Foreskin keratinocyte (primary cell): ENCODE measurements at places on chromosomes 2 and 18.
A peak's percentile ranks its signal among the peaks of the same experiment; 100 is the strongest.

DNA sequence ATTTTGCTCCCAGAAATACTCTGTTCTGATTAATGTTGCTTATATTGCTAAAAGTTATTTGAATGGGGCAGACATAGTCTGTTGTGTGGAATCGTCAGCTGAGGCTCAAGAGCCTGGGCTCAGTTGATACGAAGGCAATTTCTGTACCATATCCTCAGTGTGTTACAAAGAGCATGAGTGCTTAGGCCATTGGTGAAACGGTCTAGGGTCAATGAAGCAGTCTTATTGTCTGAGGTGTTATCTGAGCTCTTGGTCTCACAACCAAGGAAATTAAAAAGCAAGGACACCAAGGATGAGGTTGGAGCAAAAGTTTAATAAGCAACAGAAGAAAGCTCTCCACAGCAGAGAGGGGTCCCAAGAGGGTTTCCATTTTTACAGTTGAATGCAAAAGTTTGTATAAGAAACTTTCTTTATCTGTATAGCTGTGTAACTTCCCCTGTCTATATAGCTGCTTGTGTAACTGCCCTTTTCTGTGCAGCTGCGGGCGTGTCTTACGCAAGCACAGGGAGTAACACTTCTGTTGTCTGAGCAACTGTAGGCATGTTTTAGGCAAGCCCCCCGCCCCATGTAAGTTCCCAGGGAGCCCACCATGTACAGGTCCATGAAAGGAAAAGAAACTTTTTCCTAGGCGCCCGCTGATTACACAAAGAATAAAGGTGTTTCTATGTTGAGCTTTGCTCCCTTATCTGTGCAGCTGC is 40.6 kb upstream of the DSC1 start:
- no peak for DNase-seq

DNA sequence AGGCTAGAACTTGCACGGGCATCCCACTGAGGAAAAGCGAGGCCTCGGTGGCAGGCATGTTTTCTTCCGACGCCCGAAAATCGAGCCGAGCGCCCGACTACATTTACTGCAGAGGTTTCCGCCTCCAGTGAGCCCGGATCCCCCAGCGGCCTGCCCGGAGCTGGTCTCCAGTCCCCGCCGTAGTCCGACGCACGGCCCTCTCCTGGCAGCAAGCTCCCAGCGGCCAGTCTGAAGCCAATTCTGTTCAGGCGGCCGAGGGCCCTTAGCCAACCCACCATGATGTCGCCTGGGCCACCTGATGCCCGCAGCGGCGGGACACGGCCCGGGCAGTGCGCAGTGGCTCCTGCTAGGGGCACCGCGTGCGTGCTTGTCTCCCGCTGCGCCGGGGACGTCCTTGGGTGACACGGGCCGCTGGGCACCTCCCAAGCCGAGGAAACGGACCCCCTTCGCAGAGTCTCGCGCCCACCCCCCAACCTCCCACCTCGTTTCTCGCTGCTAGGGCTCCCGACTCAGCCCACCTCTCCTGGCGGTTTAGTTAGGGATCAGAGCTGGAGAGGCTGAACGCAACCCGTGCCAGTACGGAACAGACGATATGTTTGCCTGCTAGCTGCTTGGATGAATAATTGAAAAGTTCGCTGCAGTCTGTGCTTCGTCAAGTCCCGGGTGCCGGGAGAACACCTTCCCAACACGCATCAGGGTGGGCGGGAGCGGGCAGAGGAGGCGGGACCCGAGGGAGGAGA is 5.3 kb downstream of the ONECUT2 start:
- no peak for DNase-seq

DNA sequence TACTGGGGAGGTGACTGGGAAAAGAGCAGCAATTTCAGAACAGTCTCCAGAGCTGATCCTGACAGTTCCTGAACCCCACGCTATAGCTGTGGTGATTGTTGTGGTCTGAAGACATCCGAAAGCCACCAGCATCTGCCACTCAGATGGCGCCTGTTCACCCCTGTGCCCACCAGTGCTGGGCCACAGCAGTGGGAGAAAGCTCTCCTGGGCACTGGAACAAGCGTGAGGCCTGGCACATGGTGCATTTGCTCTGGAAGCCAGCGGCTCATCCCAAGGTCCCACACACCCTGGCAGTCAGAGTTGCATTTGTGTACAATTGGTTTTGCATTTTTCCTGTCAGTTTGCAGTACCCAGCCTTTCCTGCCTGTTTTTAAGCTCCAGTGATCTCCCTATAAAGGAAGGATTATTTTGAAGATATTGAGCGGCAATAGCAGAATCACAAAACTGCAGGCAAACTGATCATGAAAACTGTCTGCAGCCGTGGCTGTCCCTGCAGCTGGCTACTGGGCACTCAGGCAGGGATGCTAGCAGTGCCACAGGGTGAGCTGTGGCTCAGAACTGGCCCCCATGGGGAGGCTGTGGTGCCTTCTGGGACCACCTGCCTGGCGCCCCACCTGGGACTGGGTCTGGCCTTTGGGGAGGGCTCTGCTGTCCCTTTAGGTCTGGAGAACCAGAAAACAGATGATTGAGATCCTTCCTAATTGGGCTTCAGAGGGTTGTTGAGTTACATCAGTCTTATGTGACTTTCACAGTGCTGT is 30.1 kb downstream of the IMPA2 start:
- DNase-seq: no peak

DNA sequence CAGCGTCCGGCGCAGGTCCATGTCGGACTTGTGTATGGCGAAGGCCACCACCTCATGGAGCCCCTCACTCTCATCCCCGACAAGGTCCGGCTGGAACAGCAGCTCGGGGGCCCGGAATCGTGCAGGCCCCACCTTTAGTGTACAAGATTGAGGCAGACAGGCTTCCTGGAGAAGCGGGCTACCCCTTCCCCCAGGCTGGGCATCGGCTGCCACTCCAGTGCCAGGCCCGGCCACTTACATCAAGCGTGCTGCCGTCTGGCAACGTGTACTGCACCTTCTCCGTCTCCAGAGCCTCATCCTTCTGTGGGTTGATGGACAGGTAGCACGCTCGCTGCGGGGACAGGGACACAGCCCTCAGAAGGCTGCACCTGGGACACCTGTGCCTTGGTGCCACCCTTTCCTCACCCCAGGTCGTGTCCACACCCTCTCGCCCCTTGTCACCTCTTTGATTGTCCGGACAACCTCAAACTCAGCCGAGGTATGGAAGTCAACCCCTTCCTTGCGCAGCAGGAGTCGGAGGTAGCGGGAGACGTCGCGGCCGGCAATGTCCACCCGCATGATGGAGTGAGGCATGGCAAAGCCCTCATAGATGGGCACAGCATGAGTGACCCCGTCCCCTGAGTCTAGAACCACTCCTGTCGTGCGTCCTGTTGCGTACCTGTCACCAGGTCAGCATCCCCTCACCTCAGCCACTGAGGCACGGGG is 5.7 kb downstream of the ACTR1B start:
- DNase-seq: no peak

- DNase-seq: no peak
These were observed 10.0 kb upstream of the ASAP2 start for GRCh38 chr2:9196637-9197036.

- DNase-seq: no peak
These were observed 2.2 kb downstream of the ADCY3 start for GRCh38 chr2:24917731-24918325.

DNA sequence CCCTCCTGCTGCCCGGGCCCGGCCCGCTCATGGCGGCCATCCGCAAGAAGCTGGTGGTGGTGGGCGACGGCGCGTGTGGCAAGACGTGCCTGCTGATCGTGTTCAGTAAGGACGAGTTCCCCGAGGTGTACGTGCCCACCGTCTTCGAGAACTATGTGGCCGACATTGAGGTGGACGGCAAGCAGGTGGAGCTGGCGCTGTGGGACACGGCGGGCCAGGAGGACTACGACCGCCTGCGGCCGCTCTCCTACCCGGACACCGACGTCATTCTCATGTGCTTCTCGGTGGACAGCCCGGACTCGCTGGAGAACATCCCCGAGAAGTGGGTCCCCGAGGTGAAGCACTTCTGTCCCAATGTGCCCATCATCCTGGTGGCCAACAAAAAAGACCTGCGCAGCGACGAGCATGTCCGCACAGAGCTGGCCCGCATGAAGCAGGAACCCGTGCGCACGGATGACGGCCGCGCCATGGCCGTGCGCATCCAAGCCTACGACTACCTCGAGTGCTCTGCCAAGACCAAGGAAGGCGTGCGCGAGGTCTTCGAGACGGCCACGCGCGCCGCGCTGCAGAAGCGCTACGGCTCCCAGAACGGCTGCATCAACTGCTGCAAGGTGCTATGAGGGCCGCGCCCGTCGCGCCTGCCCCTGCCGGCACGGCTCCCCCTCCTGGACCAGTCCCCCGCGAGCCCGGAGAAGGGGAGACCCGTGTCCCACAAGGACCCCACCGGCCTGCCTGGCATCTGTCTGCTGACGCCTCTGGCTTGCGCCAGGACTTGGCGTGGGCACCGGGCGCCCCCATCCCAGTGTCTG is 767 bp downstream of the RHOB start:
- DNase-seq: no peak

- no peak for DNase-seq
These were observed 234.6 kb downstream of the TCF4 start for GRCh38 chr18:55353391-55353790.

- no peak for DNase-seq
These were observed 225.7 kb upstream of the FOSL2 start for GRCh38 chr2:28166956-28167355.

DNA sequence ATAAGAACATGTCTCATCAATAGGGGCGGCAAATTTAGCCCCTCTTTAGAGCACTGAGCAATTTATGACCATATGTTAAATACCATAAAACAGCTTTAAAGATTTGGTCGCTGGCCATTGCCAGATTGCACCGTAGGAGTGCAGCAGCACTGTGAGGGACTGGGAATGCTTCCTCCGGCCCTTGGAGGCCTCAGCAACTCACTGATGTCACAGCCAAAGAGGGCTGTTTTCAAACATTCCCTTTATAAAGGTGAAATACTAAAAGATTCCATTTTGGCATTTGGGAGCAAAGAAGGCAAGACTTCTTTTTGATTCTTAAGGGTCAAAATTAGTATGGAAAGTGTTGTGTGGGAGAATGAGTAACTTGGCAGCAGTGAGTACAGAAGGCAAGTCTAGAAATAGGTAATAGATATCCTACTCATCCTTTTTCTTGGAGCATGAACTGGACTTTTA is 63.7 kb downstream of the BABAM2 start:
- DNase-seq: no peak

DNA sequence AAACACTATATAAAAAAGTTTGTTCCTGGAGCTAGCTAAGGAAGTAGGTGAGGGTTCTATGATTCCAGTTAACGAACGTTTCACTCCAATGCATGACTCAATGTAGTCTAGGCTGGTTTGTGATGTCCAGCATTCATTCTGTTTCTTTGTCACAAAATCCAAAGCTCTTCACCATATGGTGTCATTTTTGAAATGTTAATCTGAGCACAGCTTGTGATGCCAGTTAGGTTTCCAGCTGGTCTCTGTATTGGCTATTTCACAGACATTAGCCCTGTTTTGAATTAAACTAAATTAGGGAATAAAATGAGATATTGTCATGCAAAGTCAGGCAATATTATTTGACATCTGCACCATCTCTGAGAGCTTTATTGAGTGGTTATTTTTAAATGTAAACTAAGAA is 159.4 kb downstream of the RBM43 start:
- DNase-seq: no peak

DNA sequence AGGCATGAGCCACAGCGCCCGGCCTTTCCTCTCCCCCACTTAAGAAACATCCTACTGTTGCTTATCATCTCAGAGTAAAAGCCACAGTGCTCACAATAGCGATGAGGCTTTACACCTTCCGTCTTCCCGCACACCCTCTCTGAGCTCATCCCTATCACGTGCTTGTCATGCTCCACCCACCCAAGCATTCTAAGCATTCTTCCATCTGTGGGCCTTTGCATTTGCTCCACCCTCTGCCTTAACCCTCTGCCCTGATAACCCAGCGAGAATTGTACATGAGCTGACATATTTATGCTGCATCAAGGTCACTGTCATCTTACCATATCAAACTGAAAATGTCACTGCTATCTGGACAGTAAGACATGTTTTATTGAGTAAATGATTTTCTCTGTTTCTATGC is 22.6 kb downstream of the FOXI3 start:
- DNase-seq: no peak

- no peak for DNase-seq
These were observed 218.0 kb downstream of the DLGAP1 start for GRCh38 chr18:4236940-4237663.

GRCh38 chr2:118321432-118322105 is 233.3 kb downstream of the INSIG2 start:
- no peak for DNase-seq

- DNase-seq: no peak
These were observed 101.6 kb upstream of the SIX3 start for GRCh38 chr2:44839771-44840502.

DNA sequence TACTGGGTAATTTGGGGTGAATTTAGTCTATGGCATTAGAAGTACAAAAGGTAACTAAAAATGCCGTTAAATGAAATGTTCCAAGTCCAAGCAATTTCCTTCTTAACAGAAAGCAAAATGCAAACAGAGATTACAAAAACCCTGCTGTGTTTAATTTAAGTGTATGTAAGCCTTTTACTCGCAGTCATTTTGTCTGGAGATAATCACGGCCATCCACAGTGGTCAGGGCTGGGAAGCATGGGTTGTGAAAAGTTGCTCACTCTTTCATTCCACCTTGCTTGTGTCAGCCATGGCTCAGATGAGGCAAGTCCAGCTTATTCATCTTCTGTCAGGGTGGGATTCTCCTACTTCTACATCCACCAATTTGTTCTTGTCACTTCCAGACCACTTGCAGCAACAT is 983.6 kb upstream of the ZEB2 start:
- no peak for DNase-seq

DNA sequence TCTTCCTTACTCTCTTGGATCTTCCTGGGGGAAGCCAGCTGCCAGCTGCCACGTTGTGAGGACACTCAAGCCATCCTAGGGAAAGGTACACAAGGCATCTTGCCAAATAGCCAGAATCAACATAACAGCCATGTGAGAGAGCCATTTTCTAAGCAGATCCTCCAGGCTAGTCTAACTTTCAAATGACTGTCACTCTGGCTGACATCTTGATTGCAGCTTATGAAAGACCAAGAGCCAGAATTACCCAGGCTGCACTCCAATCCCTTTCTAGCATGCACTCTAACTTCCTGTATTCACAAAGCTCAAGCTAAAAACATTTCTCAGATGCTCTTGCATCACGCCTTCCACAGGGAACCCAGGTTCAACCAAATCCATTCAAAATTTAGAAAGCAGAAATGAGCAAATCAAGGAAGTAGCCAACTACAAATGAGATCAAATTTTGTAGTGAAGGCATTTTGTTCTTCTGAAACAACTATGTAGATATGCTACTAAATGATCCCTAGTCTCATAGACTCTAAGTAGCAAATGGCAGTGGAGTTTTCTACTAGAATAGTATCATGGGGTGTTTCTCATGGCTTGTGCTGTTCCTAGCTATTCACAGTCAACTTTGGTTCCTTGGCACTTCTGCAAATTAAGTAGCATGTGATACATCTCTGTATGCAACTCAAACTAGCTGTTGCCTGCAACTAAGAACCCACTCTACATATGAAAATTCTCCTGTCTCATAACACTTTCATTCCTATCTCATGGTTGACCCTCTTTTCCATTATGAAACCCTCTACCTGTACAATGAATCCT is 281.9 kb downstream of the ZEB2 start:
- DNase-seq: no peak

- peak; percentile 46 for DNase-seq
These were observed 15.9 kb downstream of the EFEMP1 start for GRCh38 chr2:55907686-55908085.

GRCh38 chr2:206086716-206087350 is 859 bp upstream of the INO80D start:
- no peak for DNase-seq

- no peak for DNase-seq
These were observed 21.9 kb downstream of the CAB39 start for GRCh38 chr2:230734247-230735175.
